CMK (cell line): ENCODE measurements at places on chromosomes 5 and 9.

DNA sequence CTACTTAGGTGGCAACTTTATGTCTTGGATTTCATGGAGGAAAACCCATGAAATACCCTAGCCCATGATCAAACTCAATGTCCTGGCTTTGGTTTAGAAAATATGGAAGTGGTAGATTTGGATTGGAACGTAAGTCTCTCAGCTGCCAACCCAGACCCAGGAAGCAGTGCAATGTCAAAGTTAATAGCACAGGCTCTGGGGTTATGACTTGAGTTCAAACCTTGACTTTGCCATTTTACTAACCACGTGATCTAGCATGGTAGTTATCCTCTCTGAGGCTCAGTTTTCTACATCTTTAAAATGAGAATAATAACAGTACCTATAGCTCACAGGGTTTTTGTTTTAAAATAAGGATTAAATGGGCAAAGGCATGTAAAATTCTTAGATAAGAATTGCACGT lies 13.8 kb downstream of the FYB1 start:
- no peak for DNase-seq

- DNase-seq: no peak
These were observed 47.0 kb downstream of the GPR21 start for GRCh38 chr9:123080444-123080843.

GRCh38 chr5:122985954-122986721 lies 50.4 kb downstream of the PPIC start:
- DNase-seq: no peak

DNA sequence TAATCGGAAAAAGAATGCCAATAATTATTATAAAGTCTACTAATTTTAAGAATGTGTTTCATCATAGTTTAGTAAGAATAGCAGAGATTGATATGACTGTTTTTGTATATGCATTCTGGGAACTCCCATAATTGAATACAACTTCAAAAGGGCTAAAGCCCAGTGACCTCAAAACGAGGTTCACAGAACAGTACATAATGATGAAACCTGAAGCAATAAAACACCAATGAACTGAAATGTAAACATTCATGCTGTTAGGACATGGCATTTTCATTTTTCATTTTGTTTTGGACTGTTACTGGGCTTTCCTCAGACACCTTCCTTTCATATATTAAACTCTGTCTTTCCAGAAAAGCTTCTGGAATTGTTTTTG lies 684 bp upstream of the JMY start:
- no peak for DNase-seq
